Fibroblast of skin of scalp (primary cell): ENCODE measurements at places on chromosomes 11 and 22.
A peak's percentile ranks its signal among the peaks of the same experiment; 100 is the strongest.

DNA sequence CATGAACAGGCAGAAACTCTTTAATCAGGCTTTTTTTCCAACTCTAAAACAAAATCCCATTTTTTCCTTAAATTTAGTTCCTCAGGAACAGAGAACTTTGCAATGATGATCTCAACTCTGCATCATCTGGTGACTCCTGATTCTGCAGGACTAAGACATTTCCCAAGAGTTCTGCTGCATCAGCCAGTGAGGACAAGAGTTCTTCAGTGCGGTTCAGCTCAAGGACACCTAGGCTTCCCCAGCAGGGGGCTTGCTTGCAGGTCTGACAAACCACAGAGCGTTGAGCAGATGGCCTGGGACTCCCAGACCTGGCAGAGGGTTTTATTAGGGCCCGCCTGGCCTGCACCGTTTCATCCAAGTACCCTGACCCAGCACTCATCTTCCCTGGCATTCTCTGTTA lies 6.4 kb downstream of the CDCA5 start:
- no peak for DNase-seq

GRCh38 chr11:65780770-65781151 lies at the start of gene AP5B1:
Gene AP5B1, minus strand, starts transcription at chr11:65780976. Its CDS starts 385 bp downstream, at chr11:65780591.
- DNase-seq, result peak; percentile 60

GRCh38 chr22:36471341-36471821 lies 10.1 kb downstream of the TXN2 start:
- peak; percentile 48 for DNase-seq

- no peak for DNase-seq
Measured at GRCh38 chr11:127458561-127458960, 458.0 kb upstream of the KIRREL3 start.

GRCh38 chr11:79196950-79197349 lies 243.9 kb downstream of the TENM4 start:
- no peak for DNase-seq

- no peak for DNase-seq
Measured at GRCh38 chr11:65997286-65997685, 4.7 kb downstream of the EIF1AD start.

DNA sequence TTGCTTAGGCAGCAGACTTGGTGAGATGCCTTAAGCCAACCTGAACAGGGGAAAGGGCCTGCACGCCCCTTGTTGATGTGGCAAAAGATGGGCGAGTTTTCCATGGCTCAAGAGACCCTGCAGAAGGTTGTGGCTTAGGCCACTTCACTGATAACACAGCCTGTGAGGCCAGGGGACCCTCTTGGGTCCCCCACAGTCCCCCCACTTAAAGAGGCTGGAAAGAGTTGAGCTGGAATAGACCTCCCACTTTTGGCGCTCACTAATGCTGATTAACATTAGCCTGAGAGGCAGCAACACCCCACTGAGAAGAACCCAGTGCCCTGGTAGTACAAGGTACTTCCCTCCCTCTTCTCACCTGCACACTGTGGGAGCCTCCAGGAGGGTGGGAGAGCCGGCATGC lies 107.5 kb downstream of the TRIM29 start:
- DNase-seq, result no peak

DNA sequence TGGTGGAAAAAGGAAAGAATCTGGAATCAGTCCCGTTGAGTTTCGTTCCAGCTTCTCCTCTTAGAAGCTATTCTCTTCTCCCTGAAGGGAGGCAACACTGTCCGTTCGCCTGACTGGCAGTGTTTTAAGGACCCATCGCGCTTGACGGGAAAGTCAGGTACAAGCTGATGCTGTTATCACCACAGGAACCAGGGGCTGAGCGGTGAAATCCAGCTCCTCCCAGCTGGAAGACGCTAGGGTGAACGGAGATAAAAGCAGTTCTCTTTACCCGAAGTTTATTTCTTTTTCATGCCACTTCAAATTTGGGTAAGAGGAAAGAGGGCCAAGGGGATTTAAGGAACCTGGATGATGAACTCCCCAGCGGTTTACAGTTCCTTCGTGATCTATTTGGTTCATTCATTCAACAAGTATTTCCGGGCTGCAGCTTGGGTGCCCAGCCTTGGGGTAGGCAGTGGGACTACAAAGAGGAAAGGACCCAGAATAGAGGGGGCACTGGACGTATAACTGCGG lies 551 bp upstream of the DEUP1 start:
- DNase-seq, result no peak

DNA sequence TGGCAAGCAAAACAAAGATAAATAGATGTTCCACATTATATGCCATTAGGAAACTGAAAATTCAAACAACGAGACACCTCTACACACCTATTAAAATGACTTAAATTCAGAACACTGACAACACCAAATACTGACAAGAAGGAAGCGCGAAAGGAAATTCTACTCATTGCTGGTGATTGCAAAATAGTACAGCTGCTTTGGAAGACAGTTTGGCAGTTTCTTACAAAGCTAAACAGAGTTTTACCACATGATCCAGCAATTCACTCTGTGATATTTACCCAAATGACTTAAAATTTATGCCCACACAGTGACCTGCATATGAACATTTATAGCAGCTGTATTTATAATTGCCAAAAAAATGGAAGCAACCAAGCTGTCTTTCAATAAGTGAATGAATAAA lies 232.6 kb downstream of the CASP12 start:
- no peak for DNase-seq

GRCh38 chr22:23800297-23801237 lies 13.8 kb downstream of the SMARCB1 start:
- no peak for DNase-seq

DNA sequence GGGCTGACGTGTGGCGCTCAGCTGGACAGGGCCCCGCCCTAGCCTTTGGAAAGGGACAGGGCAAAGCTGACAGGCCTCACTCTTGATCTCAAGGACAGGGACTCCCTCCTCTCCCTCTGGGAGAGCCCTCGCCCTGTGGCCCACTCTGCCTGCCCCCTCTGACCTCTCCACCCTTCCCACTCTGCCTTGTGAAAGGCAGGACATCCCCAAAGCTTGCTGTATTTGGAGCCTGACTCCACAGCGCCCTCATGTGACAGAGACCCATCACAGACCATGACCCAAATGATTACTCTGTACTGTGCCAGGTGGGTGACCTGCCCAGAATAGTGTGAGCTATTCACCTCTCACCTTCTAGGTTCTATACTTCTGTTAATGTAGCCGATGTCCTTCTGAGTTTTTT lies 18.8 kb downstream of the P2RY2 start:
- peak; percentile 12 for DNase-seq

GRCh38 chr22:22110548-22111266 lies 128.1 kb upstream of the TOP3B start:
- peak; percentile 54 for DNase-seq

DNA sequence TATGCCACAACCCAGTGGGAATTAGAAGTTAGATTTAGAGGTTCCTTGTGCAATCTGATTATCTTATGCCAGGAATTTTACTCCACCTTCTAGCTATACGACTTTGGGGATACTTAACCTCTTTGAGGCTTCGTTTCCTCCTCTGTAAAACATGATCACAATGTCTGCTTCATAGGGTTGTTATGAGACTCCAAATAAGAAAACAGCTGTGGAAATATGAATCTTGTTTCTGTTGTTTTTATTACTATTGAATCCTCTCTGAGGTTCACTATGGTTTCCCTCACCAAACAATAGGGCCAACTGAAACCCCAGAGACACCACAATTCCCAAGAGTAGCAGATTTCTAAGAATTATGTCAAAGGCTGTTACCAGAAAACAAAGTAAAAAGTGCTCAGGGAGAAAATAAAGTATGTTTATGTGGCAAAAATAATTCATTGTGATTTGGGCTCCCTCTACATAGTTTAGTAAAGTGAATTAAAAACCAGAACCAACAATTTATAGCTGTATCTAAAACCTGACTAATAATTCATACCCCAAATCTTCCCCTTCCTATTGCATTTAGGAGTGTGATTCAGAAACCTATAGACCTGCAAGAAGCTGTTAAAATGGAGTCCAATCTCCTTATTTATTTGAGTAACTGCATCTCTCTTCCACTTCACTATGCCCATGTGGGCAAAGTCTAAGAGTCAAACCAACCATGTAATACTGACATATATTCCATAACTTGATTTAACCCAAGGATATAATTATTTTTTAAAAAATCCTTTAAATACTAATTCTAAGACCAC lies 38.4 kb downstream of the AMBRA1 start:
- peak; percentile 66 for DNase-seq

GRCh38 chr11:104830508-104830907 lies 67.8 kb downstream of the CASP12 start:
- no peak for DNase-seq

DNA sequence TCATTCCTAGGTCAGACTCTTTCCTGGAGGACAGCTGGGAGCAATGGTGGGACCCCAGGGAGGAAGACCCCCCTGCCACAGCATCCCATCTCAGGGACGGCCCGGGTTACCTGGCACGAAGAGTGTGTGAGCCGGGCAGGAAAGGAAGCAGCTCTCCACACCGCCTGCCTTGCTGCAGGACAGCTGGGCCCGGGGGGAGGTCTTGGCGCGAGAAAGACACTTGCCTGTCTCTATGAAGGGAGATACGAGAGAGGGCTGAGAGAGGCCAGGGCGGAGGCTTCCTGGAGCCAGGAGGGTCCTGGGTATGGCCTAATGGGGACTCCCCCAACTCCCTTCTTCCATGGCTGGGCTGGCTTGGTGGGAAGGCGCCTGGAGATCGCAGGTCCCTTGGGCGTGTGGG lies 36.1 kb upstream of the TTLL12 start:
- DNase-seq, result no peak

- DNase-seq, result no peak
Measured at GRCh38 chr11:70158757-70159389, 44.2 kb upstream of the FADD start.

DNA sequence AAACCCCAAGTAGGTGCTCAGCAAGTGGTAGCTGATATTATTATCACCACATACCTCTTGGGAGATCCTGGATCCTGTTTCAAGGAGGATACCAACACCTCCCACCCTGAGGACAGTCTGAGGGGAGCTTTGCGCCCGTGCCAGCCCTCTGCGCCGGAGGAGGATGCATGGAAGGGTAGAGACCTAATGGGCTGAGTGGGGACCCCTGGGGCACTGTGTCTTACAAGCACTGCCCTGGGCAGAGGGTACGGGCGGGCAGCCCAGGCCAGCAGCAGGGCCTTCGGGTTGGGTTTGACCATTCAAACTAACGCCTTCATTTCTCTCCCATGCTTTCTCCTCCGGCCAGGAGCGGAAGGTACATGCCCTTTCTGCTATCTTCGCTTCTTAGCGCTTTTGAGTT lies 26.3 kb downstream of the MYBPC3 start:
- DNase-seq, result no peak

- no peak for DNase-seq
Measured at GRCh38 chr22:45205276-45205925, 35.3 kb downstream of the KIAA0930 start.

DNA sequence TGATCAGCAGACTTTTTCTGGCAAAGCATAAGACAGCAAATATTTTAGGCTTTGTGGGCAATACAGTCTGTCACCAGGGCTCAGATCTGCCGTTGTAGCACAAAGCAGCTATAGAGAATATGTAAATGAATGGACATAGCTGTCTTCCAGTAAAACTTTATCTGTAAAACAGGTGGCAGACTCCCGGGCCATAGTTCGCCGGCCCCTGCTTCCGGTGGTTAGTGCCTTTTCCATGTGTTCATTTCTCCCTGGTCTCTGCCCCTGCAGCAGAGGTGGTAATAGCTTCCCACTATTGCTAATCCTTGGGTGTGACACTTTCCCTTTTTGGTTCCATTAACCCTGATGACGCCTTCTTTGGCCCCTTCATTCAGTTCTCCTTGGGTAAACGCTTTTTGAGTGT lies 93.7 kb upstream of the LDLRAD3 start:
- no peak for DNase-seq

- no peak for DNase-seq
Measured at GRCh38 chr11:125223901-125224361, 59.4 kb downstream of the PKNOX2 start.

DNA sequence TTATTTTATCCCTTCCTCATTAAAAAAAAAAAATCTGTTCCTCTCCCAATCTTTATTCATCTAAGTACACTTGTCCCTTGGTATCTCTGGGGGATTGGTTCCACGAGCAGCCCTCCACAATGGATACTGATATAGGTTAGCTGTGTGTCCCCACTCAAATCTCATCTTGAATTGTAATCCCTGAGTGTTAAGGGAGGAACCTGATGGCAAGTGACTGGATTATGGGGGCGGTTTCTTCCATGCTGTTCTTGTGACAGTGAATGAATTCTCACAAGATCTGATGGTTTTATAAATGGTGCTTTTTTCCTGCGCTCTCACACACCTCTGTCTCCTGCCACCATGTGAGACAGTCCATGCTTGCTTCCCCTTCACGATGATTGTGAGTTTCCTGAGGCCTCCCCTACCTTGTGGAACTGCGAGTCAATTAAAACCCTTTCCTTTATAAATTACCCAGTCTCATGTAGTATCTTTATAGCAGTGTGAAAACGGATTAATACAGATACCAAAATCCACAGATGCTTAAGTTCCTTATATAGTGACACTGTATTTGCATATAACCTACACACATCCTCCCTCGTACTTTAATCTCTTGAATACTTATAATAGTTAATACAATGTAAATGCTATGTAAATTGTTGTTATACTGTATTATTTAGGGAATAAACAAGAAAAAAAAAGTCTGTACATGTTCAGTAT lies 62.0 kb downstream of the PACS1 start:
- no peak for DNase-seq

GRCh38 chr11:32829157-32829679 lies 509 bp upstream of the PRRG4 start:
- no peak for DNase-seq

DNA sequence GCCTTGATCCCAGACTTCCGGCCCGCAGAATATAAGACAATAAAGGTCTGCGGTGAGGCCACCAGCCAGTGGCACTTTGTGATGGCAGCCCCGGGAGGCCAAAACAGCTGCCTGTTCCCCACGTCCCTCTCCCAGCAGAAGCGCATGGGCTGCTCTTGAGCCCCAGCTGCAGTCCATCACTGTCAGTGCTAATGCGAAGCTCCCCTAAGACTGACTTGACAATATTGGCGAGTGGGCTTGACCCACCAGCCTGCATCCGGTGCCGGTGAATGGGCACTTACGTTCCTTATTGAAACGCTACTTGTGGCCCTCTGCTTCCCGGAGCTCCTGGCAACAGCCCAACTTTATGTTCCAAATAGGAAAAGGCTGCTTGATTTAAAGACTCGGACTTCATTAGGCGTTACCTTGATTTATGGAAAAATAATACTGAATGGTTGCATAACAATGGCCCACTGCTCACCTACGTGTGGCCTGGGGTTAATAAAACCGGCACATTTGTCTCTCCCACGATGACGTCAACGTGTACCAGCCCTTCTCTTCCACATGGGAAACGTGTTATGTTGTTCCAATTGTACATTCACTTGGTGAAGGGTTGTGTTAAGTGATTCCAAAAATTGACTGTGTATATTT lies 93.4 kb upstream of the SEPTIN5 start:
- no peak for DNase-seq

- peak; percentile 28 for DNase-seq
Measured at GRCh38 chr11:30113326-30113898, 96.6 kb upstream of the KCNA4 start.

- no peak for DNase-seq
Measured at GRCh38 chr11:108574675-108575074, 18.9 kb downstream of the EXPH5 start.

DNA sequence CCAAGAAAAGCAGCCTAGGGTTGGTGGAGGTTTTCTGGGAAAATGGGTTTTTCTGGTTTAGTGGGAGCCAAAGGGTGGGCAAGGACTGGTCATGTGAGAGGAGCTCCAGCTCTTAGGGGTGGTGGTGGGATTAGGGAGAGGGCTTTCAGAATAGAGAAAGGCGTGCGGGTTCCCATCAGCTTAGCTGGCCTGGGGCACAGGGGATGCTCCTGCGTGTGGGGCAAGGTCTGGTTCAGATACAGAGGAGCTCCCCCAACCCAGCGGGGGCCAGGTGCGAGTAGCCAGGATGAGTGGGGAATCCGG lies 644 bp downstream of the TMEM134 start:
- no peak for DNase-seq
